ENCODE measurements at places on chromosomes 3 and 15.

DNA sequence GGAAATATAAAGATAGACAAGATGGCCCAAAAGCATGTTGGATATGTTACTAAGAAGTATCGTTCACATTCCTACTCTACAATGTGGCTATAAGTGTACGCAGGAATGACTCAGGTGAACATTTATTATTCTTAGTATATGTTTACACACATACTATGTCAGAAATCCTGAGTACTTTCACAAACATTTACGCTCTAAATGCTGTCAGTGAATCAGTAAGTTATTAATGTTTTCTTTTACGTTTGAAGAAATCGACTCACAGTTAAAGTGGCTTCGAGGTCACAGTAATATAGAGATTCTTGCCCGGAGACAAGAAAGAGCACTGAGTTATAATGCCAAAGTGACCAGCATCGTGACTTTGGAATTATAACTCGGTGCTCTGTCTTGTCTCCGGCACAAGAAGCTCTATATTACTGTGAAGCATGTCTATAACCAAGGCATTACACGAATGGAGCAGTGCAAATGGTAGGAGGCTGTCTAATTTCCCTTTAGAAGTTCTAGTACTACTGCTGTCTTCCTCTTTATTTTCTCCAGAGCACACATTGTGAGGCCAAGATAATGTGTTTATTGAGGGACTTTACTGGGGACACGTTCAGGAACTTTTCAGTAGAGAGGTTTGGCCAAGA lies 61.8 kb upstream of the P3H2 start:
- DNase-seq: no peak

- no peak for DNase-seq
Observed at GRCh38 chr3:89954137-89954536, 846.7 kb downstream of the EPHA3 start.

DNA sequence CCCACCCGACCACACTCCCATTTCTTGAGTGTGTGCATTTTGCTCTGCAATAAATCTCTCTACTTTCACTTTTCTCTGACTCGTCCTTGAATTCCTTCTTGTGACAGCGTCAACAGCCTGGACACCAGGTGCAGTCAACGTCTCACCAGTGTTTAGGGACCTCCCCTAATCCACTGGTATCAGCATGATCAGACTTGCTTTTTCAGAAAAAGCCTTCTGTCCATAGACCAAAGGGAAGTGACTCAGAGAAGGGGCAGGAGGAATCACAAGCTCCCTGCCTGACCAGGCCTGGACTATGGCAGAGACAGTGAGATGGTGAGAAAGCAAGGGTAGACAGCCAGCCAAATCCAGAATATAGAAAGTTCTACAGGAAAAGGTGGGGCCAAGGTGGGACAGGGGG lies 15.5 kb downstream of the CCR5 start:
- no peak for DNase-seq

- DNase-seq: no peak
Observed at GRCh38 chr3:171833789-171834460, 9.2 kb upstream of the TMEM212 start.

DNA sequence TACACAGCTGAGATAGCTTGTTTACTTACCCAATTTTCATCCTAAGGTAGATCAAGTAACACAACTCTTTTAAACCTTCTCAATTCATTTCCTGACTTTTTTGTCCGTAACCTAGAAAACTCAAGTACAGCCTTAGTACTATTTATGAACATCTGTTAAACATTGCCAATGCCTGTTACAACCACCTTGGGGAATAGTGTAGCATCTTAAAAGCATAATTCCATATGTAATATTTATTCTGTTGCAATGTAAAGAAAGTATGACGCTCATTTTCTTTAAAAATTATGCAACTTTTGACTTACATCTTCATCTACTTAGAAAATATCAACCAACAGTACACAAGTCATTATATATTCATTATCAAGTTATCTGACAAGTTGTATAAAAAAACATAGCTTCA lies 54.6 kb downstream of the SUCLG2 start:
- no peak for DNase-seq

- no peak for DNase-seq
Observed at GRCh38 chr3:8709801-8710507, 23.6 kb upstream of the CAV3 start.

GRCh38 chr15:97947465-97948260 lies 12.8 kb upstream of the ARRDC4 start:
- no peak for DNase-seq

- no peak for DNase-seq
Observed at GRCh38 chr3:149848238-149848637, 35.2 kb downstream of the RNF13 start.

- DNase-seq: peak; percentile 2
Observed at GRCh38 chr3:37320276-37320675, 145.9 kb upstream of the LRRFIP2 start.

- no peak for DNase-seq
Observed at GRCh38 chr3:63862804-63863149, 828 bp downstream of the THOC7 start.

DNA sequence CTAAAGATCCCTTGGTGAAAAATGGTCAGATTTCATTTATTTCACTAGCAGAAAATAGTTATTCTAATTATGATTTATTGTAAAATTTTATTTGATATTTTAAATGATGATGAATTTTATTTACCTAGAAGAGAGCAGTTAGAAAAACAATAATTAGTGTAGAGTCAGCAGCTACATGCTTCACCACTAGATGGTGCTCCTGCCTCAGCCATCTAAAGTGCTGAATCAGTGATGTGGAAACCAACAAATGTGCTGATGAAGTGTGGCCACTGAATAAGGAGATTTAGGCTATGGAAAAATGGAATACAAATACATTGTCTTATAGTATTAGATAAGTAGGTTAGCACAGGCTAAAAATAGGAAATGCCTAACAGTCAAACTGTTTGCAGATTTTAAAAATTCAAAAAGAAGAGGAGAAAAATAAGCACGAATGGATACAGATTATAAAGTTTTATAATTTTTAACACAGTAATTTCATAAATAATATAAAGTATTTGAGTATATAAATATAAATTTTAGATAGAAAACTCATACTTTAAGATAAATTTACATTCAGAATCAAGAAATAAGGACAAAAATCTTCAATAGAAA lies 109.8 kb downstream of the PPP2R3A start:
- DNase-seq: peak; percentile 44

- DNase-seq: no peak
Observed at GRCh38 chr15:70348581-70349344, 251.0 kb upstream of the TLE3 start.

GRCh38 chr3:50089609-50089945 lies 858 bp downstream of the RBM5 start:
- peak; percentile 8 for DNase-seq

- DNase-seq: no peak
Observed at GRCh38 chr15:31887246-31887645, 143.1 kb upstream of the CHRNA7 start.

GRCh38 chr15:34583399-34584329 lies at the start of gene GOLGA8B:
TSS of gene GOLGA8B (minus strand) at chr15:34583651. CDS start at chr15:34535912, 47,739 bp downstream.
- DNase-seq: peak; percentile 76

DNA sequence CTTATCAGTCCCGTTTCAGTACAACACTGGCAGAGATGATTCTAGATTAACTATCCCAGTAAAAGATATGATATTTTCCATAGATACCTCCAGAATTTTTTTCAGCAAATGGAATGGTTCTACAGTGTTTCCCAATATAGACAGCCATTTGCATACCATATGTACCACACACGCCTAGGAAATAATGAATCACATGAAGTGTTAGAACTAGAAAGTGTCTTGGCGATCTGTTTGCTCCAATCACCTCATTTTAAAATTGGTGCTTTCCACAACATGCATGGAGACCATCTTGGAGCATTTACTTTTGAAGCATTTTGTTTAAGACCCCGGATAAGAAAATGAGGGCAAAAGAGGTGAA lies 2.0 kb downstream of the C2CD4A start:
- DNase-seq: no peak

DNA sequence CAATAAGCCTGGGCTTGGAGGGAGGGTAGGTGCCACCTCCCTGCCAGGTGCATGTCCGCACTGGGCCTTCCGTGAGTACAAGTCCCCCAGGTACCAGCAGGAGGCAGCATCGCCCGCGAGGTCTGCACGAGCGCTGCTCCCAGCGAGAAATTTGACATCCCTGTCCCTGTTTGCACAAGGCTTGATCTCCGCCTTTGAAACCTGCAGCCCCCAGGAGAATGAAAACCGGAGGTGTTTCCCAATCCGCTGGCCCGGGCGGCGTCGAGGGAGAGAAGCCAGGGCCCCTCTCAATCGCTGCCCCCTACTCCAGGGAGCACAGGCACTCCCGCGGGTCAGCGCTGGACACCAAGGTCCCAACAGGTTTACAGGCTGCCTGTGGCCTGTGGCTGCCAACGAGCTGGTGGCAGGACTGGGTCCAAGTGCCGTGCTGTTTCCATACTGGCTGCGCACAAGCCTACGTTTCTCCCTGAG lies 961 bp downstream of the HAPLN3 start:
- peak; percentile 83 for DNase-seq

GRCh38 chr3:174337227-174337626 lies 521.9 kb upstream of the NAALADL2 start:
- no peak for DNase-seq

DNA sequence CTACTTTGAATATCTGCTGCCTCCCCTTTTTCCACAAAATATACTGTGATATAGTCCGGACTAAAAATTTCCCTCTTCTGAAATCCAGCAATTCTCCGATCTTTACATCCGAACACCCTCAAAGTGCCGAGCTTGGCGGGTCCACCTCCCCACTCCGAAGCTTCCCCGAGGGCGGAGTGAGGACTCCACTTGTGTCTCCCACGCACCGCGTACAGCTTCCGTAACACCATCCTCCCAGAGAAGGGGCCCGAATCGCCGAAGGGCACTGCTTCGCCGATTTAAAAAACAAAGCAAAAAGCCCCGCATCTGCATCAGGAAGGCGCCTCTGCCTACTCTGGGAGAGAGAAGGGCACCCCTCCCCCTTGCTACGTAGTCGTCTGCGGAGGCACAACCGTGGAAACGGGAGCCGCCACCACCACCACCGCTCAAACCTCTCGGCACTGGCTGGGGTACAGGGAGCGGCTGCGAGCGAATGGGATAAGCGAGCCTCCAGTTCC lies 551 bp downstream of the NCBP2 start:
- DNase-seq: peak; percentile 52

- no peak for DNase-seq
Observed at GRCh38 chr3:184429786-184430185, 49.9 kb downstream of the CHRD start.

GRCh38 chr15:52652984-52653383 lies 26.2 kb downstream of the ATOSA start:
- no peak for DNase-seq

DNA sequence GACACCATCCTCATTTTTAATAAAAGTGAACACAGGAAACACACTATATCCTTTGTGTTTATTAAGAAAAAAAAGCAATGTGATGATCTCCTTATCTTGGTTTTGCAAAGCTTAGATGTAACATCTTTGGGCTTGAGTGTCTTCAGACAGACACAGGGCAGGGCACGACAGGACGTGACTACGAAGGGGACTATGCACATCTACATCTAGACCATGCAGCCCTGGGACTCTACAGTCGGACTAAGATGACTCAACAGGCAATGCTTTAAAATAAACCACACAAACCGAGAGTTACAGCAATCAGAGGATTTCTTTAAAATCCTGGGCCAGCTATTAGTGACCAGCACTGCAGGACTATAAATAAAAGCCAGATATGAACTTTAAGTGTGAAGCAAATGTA lies 22.8 kb upstream of the TM2D3 start:
- no peak for DNase-seq

DNA sequence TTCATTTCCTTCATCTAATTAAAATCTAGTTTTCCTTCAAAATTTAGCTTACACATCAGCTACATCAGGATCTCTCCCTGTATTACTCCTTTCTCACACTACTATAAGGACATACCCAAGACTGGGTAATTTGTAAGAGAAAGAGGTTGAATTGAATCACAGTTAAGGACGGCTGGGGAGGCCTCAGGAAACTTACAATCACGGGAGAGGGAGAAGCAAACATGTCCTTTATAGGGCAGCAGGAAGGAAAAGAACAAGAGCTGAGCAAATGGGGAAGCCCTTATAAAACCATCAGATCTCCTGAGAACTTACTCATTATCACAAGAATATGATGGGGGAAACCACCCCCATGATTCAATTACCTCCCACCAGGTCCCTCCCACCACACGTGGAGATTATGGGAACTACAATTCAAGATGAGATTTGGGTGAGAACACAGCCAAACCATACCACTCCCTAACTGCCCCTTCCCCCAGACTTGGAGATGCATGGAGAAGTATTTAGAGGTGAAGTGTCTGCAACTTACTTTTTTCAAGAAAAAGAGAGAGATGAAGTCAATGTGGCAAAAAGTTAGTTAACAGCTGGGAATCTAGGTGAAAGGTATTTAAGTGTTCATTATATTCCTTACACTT lies 21.3 kb downstream of the PRTG start:
- DNase-seq: no peak

DNA sequence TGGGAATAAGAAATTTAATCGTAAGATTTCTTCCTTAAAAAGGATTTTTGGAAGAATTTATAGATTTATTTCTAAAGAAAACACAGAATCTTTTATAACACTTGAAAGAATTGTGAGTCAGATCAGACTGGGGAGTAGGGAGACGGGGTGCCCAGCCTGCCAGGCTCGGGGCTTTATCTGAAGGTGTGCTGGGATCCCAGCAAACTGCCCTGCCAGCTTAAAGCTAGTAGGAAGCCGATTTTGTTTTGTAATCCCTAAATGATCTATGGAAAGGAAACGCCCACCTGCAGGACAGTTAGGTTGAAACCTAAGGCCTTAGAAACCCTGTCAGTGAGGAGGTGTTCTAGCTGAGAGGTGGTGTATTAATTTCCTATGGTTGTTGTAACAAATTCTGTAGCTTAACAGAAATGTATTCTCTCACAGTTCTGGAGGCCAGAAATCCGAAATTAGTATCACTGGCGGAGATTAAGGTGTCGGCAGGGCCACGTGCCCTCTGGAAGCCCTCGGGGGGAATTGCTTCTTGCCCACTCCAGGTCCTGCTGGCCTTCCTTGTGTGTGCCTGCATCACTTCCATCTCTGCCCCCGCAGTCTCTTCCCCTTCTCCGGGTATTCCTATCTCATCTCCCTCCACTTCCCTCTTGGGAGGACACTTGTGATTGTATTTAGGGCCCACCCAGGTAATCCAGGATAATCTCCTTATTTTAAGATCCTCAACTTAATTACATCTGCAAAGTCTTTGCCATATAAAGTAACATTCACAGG lies 19.3 kb upstream of the RAB6B start:
- DNase-seq: no peak

GRCh38 chr3:127661600-127661999 lies 11.2 kb upstream of the ABTB1 start:
- no peak for DNase-seq

Measured in activated T-cell treated with anti-CD3 and anti-CD28 coated beads for 48 hours (primary cell).